ENCODE measurements at places on chromosomes 7 and 10. TPM values are rescaled to one million over a fixed set of nuclear protein-coding genes. Genes with fewer than 3 reads are reported as not detected.

The OTUD1 gene
- 17.8 TPM for total RNA-seq

The EBLN1 gene
- not detected for total RNA-seq

The MINDY4 gene
- total RNA-seq: 4.0 TPM

The AVPI1 gene
- total RNA-seq: 12.2 TPM

The NODAL gene
- total RNA-seq: not detected

The CPN1 gene
- not detected for total RNA-seq

The TAS2R41 gene
- not detected for total RNA-seq

The SH2D4B gene
- not detected for total RNA-seq

The ZNF746 gene
- total RNA-seq: 9.8 TPM

The PTF1A gene
- total RNA-seq: not detected

The CC2D2B gene
- total RNA-seq: 3.0 TPM

The FZD8 gene
- 16.9 TPM for total RNA-seq

The CYP26C1 gene
- not detected for total RNA-seq

- DNase-seq: no peak
These were observed 98.0 kb downstream of the TEX36 start for GRCh38 chr10:125584954-125585353.

DNA sequence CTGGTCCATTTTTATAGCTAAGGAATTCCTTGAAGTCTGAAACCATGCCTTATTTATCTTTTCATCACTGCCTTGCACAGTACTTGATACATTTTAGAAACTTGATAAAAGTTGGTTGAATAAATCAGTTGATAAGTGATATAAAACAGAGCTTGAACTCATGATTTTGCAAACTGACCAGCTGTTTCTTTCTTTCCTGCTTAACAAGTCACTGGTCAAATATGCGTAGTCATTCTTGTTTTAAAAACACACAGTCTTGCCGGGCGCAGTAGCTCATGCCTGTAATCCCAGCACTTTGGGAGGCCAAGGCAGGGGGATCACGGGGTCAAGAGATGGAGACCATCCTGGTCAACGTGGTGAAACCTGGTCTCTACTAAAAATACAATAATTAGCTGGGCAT, 6.3 kb downstream of the TPST1 start:
- no peak for DNase-seq

DNA sequence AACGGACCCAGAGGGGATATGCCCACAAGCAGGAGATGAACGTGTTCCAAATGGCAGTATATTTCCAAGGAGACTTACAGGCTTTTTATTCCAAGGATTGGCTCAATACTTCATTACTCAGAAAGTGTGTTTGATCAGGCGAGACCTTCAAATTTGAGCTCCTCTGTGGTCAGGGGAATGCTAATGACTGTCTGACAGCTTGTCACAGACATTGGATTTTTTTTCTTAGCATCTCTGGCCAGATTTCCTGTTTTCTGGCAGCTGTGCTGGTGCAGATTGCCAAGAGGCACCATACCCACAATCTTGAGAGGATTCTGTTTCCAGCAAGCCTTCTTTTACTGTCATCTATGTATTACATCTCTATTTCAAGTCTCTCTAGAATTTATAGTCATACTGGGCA, 93.8 kb downstream of the C1GALT1 start:
- DNase-seq: no peak

DNA sequence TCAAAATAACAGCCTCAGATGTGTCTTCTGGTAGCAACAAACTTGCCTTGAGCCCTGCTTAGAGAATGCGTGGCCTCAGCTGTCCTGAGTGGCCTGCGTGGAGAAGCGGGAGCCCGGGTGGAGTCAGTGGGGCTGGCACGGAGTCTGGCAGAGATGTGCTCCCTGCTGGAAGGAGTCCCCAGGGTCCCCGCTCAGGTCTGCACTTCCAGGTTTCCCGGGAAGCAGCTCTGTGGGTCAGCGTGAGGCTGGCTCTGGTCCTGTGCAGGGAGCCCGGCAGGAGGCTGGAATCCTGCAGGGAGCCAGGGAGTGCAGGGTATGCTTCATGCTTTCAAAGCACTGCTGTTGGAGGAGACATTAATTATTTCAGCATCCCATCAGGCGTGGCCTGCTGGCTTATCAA, 10.1 kb downstream of the CPSF4 start:
- DNase-seq: no peak

GRCh38 chr10:17912754-17913153, 39.0 kb upstream of the SLC39A12 start:
- no peak for DNase-seq

DNA sequence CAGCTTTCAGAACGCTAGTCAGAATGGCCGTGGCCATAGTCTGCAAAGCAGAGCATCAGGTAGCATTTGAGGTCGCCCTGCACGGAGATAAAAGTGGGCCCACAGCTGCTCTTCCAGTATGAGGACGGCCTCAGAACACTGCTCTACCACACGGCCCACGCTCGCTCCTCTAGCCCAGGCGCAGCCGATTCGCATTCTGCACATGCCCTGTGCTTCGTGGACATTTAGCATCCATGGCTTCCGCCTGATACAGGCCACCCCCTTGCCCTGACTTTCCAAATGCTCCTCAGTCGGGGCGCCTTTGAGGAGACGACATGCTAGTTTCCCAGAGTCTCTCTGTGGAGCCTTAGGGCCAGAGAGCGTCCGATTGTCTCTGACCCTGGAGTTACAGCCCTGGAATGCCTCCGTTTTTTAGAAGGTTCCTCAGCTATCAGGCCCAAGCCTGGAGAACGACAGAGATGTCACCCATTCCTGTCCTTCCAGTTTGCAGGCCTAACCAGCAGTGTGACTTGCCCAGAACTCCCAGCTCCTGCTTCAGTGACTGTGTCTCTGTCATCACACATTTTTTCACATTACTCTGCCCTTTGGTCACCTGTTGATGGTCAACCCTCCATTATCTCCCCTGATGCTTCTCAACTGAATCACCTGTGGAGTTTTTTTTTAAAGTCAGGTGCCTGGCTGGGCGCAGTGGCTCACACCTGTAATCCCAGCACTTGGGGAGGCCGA, 14.3 kb downstream of the STRA8 start:
- DNase-seq: no peak

- no peak for DNase-seq
These were observed 1324.5 kb downstream of the XPNPEP1 start for GRCh38 chr10:108598831-108599230.

DNA sequence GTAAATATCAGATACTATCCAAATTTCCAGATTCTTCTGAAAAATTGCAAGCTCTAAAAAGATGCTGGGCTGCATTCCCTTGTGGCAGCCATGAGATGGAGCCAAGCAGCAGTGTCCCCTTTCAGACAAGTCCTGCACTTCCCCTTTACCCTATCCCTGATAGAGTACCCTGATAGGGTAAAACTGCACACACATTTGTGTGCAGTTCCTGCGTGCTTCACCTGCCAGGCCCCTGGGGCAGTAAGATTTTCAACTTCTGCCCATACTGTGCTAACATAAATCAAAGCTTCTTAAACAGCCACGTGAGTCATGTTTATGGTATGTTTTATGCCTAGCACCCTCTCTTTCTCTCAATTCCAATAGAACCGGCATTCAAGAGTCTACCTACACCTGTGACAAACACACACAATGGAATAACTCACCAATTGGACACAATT, 52.2 kb downstream of the IFIT5 start:
- DNase-seq: no peak

DNA sequence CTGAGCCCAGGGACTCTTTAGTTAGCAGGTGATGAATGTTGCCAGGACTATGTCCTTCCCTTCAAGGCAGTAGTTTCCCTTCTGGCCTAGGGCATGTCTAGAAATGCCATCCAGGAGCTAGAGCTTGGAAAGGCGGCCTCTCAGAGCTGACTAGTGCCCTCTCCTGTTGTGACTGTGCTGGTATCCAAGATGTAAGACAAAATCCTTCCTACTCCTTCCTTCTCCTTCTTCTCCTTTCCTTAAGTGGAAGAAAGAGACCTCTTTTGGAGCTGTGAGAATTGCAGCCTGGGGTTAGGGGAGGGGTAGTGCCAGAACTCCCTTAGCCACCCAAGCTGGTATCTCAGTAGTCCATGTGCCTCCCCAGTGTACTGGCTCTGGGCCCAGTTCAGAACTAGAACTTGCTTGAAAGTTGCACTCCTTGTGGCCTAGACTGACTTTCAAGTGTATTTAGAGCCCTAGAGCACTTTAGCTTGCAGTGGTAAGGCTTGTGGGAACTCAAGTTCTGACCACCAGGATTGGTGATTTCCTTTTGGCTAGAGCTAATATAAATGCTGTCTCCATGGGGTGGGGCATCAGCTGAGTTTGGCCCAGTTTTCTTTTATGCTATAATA, 118.8 kb downstream of the NPSR1 start:
- DNase-seq: no peak

GRCh38 chr7:1096156-1097119, 8.5 kb downstream of the GPER1 start:
- no peak for DNase-seq

DNA sequence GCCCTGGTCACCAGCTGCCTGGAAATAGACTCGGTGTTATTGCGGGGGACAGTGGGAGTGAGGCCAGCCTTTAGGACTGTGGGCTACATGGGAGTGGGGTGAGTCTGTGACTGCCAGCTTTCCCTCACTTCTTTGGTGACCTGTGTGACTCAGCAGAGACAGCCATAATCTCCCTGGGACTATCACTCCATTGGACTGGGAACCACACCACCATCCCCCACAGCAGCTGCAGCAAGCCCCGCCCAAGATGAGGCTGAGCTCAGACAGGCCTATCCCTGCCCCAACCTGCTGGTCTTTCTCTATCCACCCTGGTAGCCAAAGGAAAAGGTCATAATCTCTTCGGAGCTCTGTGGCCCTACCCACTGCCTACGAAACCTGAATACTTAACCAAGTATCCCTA, 263.2 kb downstream of the FZD1 start:
- DNase-seq: no peak

GRCh38 chr7:35004531-35005095, 32.7 kb downstream of the DPY19L1 start:
- no peak for DNase-seq

- no peak for DNase-seq
These were observed 30.6 kb upstream of the TAX1BP1 start for GRCh38 chr7:27709137-27710075.

DNA sequence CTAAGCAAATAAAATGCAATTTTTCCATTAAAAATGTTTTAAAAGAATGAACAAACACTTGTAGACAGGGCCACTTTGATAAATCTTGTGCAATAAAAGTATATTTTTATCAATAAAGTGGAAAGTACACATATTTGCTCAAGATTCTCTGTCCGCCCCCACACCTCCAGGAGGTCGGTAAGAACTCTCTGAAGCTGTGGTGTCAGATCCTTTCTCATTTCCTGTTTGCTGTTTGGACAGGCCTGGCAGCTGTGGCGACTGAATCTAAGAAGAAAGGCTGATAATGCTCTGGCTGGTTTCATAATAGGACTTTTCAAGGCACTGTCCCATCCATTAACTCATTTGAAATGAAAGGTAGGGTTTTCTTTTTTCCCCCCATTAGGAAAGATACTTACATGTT, 15.3 kb upstream of the ASB4 start:
- no peak for DNase-seq

DNA sequence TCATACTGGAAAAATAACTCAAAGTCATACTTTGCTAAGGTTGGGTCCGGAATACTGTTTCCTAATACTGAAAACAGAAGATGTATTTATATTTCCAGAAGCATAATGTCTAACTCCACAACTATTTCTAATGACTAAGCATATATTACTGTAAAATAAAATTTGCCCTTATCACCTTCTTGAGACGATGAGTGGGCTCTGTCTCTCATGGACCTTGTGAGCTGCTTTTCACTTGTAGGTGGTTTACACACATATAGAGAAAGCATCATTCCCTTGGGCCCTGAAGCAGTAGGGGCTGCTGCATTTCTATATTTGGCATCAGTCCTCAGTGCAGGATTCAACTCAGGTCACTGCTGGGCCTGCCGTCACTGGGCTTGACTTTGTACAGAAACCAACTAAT, 10.7 kb upstream of the FAM13C start:
- DNase-seq: no peak

DNA sequence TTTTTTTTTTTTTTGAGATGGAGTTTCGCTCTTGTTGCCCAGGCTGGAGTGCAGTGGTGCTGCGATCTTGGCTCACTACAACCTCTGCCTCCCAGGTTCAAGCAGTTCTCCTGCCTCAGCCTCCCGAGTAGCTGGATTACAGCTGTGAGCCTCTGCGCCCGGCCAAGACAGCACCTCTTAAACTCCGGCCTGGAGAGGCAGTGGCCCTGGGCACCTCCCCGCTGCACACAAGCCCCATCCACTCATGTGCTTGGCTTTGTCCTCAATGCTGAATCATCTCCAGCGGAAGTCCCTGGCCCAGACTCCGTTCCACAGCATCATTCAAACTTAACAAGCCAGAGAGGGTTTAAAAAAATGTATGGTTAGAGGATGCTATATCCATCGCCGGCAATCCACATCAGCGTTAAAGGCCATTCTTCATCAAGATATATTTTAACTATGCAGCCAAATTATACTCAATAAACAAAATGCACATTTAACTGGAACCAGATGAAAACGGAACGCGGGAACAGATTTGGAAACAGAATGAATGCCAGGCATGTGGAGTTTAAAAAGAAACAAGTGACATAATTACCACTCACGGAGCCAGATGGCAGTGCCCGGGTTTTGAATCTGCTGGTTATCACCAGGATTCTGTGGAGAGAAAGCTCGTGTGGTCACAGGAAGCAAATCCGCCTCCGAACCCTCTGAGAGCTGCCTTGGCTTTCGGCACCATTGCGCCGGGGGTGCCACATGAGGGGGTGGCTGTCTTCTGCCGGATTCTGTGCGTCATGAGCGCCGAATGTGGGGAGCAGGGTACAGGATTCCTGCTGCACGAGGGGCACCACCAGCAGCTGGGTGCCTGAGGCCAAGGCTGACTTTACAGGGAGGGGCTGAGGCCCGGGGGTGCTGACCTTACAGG, 45.6 kb upstream of the CFAP46 start:
- no peak for DNase-seq

DNA sequence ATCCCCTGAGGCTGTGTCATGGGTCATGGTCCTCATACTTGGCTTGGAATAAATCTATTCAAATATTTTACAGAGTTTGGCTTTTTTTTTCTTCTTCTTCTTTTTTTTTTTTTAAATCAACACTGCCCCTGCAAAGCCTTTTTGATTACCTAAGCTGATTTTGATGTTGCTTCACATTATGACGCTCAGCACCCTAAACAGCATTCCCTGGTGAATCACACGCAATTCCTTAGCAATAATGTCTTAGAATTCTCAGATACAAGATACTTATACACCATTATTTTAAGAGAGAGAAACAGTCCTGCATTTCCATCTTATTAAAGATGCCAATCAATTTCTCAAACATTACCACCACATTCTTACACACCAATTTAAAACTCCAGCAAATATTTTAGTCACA, 323.7 kb upstream of the IGFBP3 start:
- no peak for DNase-seq

DNA sequence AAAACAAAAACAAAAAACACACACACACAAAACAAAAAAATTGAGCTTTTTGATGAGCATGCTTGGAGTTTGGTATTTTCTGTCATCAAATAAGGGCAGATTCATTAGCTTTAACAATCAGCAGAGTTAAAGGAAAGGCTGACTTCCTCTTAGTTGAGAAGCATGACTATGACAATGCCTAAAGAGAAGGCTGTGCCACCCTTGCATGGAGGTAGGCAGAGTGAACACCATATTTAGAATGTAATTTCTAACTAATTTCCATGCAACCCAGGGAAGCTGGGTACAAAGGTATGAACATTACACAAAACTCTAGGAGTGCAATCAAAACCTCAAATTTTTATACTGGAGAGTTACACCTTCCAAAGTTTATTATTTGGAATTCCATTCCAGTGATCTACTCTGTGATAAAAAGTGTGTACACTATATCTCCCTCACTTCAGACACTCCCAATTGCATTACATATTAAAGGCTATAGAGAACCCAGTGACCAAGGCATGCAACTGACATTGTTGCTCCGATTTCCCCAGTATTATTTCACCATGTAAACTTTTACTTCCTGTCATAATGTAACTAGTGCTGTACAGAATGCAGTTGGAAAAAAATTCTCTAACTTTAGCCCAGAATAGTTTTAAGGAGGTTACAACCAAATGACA, 9.4 kb upstream of the CYCS start:
- DNase-seq: no peak
